ENCODE measurements at places on chromosomes 1 and 21.

GRCh38 chr1:79005945-79006344 lies 585 bp downstream of the ADGRL4 start:
- DNase-seq: no peak

DNA sequence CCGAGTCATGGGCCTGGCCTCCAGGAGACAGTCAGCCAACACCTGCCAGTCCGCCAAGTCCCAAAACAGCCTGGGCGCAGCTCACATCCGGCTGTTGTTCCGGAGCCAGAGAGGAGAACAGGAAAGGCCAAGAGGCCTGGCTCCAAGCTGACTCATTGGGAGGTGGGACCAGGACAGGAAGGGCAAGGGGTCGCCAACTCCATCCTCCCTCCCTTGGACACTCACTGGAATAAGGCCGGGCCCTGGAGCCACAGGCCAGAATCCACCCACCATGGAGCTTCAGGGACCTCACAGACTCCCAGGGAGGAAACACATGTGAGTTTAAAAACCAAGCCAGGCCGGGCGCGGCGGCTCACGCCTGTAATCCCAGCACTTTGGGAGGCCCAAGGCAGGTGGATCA lies 25.1 kb upstream of the CLIC4 start:
- DNase-seq: no peak

- no peak for DNase-seq
Measured at GRCh38 chr1:29998686-29999085, 724.7 kb downstream of the MATN1 start.

DNA sequence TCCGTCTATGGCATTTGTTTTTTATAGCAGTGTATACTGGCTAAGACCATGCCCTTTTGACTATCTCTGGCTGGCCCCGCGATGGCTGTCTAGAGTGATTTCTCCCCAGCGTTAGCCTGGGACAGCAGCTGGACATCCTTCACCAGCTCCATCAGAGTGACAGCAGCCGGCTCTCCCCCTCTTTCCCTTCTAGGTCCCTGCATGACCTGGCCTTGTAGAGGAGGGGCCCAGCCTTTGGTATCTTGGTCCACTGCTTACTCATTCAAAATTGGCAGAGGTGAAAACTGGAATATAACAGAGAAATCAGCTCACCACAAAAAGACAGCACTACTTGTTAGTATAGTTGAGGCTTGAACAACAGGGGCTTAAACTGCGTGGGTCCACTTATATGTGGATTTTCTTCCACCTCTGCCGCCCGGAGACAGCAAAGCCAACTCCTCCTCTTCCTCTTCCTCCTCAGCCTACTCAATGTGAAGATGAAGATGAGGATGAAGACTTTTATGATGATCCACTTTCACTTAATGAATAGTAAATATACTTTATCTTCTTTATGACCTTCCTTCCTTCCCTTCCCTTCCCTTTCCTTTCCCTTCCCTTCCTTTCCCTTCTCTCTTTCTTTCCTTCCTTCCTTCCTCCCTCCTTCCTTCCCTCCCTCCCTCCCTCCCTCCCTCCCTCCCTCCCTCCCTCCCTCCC lies 29.4 kb upstream of the B3GALNT2 start:
- DNase-seq: no peak

DNA sequence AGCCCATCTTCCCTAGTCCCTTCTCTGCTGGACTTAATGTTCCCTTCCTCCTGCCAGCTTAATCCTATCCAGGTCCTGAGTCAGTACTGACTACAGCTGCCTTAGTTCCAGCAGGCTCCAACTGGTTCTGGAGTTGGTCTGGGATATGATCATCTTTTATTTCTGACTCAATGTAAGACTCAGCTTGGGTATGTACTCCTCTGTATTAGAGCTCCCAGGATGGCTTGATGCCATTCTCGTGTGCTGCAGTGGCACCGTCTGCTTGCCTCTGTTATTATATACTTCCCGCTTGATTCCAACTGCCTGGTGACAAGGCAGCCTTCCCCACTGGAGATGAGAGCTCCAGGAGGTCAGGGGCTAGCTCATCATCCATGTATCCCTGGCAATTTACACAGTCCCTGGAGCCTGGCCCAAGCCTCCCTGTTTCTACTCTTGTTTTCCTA lies 164.4 kb upstream of the DPT start:
- DNase-seq: no peak

DNA sequence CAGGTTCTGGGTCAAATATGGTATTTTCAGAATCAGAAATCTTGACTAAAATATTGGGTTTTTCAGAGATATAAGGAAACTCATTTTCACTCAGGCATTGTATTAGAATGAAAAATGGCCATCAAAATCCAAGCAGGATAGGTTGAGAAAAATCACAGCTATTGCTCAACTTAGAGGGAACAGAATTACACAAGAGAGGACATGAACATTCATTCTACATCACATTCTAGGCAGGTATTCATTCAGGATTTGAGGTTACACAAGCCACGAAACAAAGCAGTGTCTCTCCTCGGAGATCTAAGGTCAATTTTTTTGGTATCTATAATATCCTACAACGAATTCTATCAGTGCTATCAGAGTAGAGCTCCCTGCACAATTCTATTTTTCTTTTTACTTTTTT lies 163.6 kb upstream of the HP1BP3 start:
- DNase-seq: no peak

DNA sequence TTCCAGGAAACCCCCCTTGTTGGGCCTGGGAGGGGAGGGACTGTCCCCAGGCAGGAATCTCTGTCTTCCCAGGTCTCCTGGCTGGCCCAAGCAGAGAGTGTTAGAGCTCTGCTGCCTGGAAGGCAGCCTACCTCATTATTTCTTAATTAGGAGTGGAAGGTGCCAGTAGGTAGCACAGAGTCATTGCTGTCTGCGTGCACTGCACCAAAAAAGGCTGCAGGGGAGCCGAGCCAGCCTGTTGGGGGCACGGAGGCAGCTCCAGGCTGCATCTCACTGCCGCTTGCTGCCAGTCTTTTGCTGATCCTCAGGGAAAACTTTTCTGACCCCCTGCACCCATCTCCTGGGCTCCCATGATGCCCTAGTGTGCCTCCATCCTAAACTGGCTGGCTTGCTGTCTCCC lies 58.1 kb downstream of the LRRN2 start:
- DNase-seq: no peak

- DNase-seq: no peak
Measured at GRCh38 chr1:112264010-112264409, 132.0 kb upstream of the CTTNBP2NL start.

- DNase-seq: no peak
Measured at GRCh38 chr1:46613661-46614603, 2.7 kb downstream of the MOB3C start.

DNA sequence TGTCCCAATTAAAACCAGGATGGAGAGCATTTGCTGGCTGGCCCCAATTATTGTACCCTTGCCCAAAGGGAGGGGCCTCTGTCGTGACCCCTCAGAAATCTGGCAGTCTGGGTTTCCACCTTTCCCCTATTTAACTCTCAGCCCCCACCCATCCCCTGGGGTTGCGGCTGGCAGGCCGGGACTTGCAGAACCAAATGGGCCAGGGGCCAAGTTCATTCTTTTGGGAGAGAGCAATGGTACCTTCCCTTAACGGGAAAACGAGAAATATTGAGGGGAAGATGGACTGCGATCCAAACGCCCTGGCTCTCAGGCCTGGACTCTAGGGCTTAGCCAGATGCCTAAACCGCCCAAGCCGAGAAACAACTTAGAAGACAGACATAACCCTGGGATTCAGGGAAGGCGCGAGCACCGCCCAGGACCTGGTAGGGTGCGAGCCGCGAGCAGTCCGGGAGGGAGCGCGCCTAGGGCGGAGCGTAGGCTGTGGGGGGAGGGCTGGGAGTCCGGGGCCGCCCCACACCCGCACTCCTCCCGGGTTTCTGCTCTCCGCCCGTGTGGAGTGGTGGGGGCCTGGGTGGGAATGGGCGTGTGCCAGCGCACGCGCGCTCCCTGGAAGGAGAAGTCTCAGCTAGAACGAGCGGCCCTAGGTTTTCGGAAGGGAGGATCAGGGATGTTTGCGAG lies at the start of gene SLC27A3:
TSS of gene SLC27A3 (plus strand) at position 628 of the 678 bp plus-strand sequence. CDS start 91 bp downstream, outside the sequence.
- DNase-seq: no peak
